NCI-H460 (cell line): ENCODE measurements at places on chromosomes 1 and 21. TPM values are rescaled to one million over a fixed set of nuclear protein-coding genes. Genes with fewer than 3 reads are reported as not detected.

Gene COL18A1
- total RNA-seq: 3.7 and 3.9 TPM in 2 replicates

Gene ASAP3
- 6.8 and 8.3 TPM in 2 replicates for total RNA-seq

Gene CR1
- not detected in 2 replicates for total RNA-seq

Gene GABRD
- not detected in 2 replicates for total RNA-seq

- no peak for DNase-seq
Observed at GRCh38 chr1:55717111-55717510, 501.9 kb upstream of the USP24 start.

GRCh38 chr1:6690186-6690585 is 11.4 kb downstream of the DNAJC11 start:
- DNase-seq: no peak

- no peak for DNase-seq
Observed at GRCh38 chr21:32990666-32991065, 35.1 kb upstream of the OLIG2 start.

DNA sequence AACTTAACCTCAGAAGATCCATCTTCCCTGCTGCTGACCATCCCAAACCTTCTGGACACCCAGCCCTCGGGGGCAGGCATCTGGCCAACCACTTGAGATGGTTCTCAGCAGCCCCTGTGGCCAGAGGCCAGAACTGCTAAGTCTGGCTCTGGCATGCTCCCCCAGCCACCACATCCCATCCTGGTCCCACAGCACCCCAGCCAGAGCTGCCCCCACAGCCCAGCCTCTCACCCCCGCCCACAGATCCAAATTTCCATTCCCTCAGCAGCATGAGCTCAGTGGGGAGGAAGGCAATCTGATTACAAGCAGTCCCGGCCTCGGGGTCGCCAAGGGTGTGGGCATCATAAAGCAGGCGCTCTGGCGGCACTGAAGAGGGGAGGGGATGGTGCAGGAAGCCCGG is 45.6 kb downstream of the GLIS1 start:
- no peak for DNase-seq

- no peak for DNase-seq
Observed at GRCh38 chr1:9471679-9472078, 67.6 kb upstream of the SLC25A33 start.

DNA sequence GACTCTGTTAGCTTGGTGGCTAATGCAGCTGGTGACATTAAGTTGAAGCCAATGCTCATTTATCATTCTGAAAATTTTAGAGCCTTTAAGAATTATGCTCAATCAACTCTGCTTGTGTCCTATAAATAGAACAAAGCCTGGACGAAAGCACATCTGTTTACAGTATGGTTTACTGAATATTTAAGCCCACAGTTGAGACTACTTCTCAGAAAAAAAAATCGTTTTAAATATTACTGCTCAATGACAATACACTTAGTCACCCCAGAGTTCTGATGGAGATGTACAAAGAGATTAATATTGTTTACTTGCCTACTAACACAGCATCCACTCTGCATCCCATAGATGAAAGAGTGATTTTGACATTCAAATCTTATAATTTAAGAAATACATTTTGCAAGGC is 79.6 kb downstream of the NEGR1 start:
- no peak for DNase-seq

DNA sequence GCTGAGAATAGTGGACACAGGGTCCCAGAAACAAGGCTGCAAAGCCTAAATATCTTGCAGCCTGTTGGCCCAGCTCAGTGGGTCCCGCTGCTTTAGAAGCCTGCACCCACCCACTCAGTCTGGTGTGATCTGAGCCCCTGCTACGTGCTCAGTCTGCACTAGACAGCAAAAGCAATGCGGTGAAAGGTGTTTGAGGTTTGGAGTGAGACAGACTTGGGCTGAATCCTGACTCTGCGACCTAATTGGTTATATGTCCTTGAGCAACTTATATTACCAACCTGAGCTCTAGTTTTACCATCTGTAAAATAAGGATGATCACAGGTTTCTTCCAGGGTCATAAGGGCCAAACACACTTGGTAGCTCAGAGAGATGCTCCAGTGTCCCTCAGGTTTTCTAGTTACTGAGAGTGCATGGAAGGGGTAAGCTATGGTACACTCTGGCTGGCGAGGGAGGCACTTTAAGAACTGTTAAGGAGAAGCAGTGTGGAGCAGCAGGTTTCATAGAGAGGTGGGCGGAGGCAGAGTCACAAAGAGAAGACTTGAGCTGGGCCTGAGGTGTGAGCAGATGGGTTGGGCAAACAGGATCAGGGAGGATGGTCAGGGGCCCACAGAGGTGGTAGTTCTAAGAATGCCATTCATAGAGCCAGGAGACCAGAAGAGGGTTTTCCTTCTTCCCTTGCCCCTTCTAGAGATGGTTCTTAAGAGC is 10.1 kb downstream of the TMEM200B start:
- DNase-seq: no peak
